ENCODE measurements at places on chromosomes 6 and 20.

DNA sequence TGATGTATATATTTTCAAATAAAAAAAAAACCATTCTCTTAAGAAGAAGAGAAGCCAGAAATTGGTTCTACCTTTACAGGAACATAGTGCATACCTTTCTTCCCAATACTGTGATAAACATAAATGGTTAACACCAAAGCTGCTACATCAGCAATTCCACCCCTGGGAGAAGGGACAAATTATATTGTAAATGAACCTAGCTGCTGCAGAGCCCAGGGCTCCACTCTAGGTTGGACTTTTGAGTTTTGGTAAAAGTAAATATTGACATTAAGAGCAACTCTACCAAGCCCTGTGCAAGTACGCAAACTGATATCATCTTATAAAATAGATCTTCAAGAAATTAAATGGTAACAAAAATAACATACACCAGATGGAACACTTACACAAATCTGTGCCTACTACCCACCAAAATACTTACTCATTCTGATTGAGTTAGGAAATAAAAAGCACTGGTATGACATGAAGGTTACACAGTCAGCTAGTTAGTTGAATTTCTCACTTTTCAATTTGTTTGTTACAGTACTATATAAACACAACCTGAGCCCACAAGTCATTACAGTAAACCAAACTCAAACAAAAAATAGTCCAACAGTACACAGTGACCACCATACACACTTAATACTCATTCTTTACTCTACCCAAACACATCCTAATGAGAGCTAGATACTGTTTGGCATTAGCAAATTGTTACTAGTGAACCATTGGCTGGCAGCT, 223.3 kb upstream of the HEY2 start:
- no peak for DNase-seq

GRCh38 chr6:3765415-3765814, 13.9 kb upstream of the PXDC1 start:
- no peak for DNase-seq

- no peak for DNase-seq
These were observed 235.5 kb downstream of the BMP7 start for GRCh38 chr20:57030611-57031600.

DNA sequence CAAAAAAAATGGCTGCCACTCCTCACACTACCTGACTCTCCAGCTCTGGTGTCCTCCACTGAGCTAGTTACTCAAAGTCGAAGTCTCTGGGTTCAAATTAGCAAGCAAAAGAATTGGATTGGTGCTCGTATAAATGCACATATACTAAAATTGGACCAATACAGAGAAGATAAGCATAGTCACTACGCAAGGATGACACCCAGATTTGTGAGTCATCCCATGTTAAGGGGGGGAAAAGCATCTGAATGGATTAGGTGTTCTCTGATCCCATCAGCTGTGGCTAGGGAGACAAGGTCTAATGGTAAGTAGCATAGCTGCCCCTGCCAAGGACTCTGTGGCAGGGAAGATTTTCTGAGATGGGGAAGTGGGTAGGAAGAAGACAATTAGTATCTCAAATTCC, 18.3 kb upstream of the AMD1 start:
- no peak for DNase-seq

- DNase-seq = no peak
These were observed 133.4 kb upstream of the TOP1 start for GRCh38 chr20:40895182-40895581.

DNA sequence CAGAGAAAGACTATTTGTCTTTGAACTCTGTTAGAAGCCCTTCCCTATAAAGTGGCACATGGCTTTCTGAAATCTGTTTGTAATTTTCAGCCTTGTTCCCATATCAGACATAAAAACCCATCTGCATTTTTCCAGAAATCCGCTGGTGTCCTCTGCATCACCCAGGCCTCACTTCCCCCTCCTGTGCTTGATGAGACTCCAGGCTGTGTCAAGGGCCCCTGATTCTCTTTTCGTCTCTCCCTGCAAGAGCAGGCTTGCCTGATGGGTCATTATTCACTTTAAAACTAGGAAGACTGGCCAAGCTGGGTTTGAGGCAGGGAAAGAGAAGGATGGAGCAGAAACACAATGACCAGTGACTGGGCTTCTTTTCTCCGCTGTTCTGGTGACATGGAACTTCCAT, 10.6 kb upstream of the PROKR2 start:
- no peak for DNase-seq

GRCh38 chr20:2752567-2753460, 47.6 kb downstream of the CPXM1 start:
- peak; percentile 64 for DNase-seq

DNA sequence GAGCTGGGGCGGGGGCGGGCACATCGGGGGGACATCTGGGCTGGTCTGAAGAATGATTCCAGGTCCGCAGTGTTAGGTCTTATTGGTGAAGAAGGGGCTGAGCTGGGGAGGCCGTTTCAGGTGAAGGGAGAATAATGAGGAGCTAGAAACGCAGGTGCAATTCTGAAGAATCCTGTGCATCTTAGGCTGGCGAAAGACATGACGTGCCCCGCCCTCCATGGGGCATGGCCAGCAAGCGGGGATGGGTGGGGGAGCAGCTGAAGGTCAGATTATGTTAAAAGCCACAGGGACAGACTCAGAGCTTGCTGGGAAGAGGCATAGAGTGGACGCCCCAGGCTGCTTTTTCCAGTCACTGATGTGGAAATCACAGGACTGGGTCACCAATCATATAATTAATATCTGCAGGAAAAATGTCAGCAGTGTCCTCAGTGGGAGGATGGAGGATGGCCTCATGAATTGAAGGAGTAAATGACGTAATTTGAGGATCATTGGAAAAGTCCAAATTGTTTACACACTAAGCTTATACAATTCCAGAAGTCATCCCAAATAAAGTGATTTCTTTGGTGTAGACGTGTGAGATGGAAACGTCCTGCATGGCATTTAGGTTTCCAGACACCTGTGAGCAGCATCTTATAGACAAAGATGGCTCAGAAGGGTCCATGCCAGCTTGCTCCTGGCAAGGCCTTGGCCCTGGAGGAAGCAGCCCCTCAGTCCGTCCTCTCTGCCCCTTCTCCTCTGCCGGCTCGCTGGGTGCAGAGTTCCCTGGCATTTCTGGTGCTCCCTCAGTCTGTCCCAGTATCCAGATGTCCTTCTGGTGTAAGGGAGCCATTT, 109.6 kb upstream of the FRMD1 start:
- no peak for DNase-seq

DNA sequence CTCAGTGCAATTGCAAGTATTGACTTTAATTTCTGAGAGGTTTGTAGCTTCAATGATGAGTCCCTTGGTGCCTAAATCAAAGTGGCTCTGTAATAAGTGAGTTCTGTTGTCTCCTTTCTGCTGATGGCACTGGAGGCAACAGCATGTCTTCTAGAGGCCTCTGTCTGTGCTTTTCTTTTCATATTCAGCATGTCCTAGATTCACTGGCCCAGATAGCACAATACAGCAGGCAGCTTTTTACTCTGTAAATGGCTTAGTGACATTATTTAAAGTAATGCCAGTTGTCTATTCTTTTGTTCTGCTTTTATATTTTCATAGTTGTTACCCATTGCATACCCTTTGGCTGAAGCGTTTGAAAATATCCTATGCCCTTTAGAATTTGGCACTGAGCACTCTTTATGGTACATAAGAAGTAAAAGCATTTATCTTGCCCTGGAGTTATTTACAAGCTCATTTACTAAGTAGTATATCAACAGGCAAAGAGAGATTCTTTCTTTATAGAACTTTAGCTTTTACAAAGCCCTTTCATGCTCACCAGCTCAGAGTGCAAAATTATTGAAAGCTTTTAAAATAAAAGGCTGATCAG, 271.5 kb upstream of the KCNQ5 start:
- no peak for DNase-seq

GRCh38 chr6:98880486-98880885, 46.1 kb downstream of the POU3F2 start:
- no peak for DNase-seq

DNA sequence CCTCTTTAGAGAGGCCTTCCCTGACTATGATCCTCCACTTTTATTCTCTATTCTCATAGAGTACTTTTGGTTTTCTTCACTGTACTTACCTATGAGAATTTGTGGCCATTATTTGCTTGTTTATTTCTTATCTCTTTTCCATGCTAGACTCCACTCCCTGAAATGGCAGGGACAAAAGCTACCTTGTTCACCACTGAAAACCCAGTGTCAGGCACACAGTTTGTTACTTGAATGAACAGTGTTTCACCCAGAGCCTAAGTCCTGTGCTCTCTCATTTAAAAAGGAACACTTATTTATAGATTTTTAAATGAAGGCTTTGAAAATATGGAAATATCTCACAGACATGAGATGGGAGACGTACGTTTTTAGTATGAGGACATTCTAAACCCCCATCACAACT, 47.7 kb upstream of the ENPP5 start:
- no peak for DNase-seq

GRCh38 chr20:45087814-45088213, 13.1 kb downstream of the KCNS1 start:
- no peak for DNase-seq

DNA sequence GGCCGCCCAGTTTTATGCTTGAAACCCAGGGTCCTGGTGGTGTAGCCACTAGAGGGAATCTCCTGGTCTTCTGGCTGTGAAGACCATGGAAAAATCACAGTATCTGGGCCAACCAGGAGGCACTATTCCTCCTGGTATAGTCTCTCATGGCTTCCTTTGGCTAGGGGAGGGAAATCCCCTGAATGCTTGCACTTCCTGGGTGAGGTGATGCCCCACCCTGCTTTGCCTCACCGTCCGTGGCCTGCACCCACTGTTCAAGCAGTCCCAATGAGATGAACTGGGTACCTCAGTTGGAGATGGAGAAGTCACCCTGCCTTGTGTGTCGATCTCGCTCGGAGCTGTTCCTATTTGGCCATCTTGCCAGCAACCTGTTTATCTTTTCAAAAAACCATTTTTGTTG, 10.1 kb upstream of the ZNF337 start:
- no peak for DNase-seq

- DNase-seq = no peak
These were observed 269.9 kb upstream of the SUPT3H start for GRCh38 chr6:45647341-45648261.

GRCh38 chr6:4399656-4400055, 264.3 kb upstream of the ECI2 start:
- no peak for DNase-seq

DNA sequence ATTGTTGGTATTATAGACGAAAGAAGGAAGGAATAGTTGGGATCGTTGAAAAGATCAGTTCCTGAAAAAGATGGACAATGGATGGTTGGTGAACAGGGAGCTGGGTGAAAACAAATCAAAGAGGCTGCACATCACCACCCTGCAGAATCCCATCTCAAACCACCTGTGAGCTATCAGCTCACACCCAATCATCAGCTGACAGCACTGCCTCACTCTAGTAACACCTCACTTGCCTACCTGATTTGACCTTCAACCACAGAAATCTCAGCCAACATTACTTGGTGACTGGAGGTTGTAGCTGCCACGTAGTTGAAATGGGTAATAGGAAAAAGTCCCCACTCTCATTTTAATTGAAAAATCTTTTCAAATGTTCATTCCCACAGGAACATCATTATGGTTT, 101.8 kb upstream of the DST start:
- DNase-seq = no peak

DNA sequence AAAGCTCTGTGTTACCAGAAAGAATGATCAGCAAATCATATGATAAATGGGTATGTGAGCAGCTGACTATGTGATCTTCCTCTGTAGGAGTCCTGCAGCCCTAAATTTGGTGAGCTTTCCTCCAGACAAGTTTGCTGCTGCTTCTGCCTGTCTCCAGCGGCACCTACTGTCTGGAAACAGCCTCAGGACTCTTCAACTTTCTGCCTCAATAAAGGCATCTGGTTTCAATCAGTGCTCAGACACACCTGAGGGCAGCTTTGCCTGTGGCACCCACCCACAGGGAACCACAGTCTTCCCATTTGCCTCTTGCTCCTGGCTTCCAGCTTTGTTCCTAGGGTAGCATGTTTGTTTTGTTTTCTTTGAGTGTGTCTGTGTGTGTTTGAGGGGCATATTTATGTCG, 727.9 kb upstream of the MAN1A1 start:
- peak; percentile 14 for DNase-seq

DNA sequence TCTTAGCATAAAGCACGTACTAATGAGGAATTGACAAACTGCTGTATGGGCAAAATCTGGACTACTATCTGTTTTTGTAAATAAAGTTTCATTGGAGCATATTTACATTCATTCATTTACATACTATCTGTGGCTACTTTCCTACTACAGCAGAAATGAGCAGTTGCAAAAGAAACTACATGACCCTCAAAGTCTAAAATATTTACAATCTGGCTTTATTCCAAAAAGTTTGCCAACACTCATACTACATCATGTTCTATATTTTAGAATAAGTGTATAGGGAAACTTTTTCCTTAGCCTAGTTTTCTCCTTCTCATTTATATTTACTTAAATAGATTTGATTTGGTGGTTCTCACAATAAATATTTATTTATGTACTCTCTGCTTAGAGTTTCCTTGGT, 208.2 kb downstream of the RIMS1 start:
- DNase-seq = no peak

GRCh38 chr6:45743028-45743615, 272.5 kb downstream of the CLIC5 start:
- no peak for DNase-seq

GRCh38 chr6:125802943-125803377, 12.2 kb downstream of the NCOA7 start:
- no peak for DNase-seq

GRCh38 chr6:105058316-105058715, 101.4 kb downstream of the LIN28B start:
- DNase-seq = no peak

DNA sequence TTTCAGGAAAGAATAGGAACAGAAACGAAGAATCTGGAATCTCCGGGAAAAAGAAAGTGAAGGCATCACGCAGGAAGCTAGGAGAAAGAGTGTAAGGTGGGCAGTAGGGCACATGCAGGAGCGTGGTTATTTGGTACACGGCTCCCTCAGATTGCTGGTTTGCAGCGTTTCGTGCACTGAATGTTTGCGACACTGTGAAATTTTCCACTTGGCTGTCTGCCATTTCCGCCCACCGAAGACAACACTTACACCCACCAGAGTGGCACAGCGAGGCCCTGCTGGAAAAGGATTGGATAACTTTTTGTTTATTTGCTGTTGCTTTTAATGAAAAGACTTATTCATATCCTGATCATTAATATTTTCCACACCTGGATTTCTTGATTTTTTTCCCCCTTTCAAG, 248.3 kb downstream of the GMPR start:
- DNase-seq = no peak

DNA sequence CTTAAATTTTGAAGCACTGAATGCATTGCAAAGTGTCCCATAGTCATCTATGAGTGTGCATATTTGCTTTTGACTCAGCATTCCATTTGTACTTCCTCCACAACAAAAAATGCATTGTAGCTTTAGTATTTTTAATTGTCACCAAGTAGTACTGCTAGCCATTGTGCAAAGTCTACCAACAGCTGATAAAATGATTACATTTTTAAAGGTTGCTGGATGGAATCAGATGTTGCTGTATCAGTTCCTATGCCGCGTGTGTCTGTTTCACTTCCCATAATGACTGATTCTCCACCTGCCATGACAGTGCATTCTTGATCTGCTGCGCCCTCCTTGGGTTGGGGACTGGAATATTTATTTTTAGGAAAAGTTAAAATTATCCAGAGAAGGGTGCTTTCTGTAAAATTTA, 41.2 kb downstream of the SLX4IP start:
- DNase-seq = no peak

GRCh38 chr6:128848212-128848935, 34.6 kb upstream of the LAMA2 start:
- no peak for DNase-seq

GRCh38 chr6:131383421-131384411, 189.3 kb upstream of the ARG1 start:
- DNase-seq = no peak

Data from ACHN (cell line).